Naive thymus-derived CD8-positive, alpha-beta T cell (primary cell): ENCODE measurements at places on chromosomes 6 and 20. TPM values are rescaled to one million over a fixed set of nuclear protein-coding genes. Genes with fewer than 3 reads are reported as not detected.
A peak's percentile ranks its signal among the peaks of the same experiment; 100 is the strongest.

GRCh38 chr6:15504581-15505350 lies 158.1 kb downstream of the DTNBP1 start:
- no peak for DNase-seq

DNA sequence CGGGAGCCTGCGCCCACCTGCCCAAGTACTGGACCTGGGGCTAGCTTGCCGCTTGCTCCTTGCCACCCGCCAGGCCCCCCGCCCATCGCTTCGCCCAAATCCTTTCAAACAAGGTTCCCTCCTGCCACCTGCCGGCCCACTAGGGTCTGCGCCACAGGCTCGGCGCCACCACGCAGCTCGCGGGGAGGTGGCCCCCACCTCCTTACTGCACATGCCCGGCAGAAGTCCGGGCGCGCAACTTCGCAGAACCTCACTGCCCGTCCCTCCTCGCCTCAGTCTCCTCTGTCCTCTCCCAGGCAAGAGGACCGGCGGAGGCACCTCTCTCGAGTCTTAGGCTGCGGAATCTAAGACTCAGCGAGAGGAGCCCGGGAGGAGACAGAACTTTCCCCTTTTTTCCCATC lies 11.2 kb downstream of the GNAS-AS1 start:
- peak; percentile 43 for DNase-seq

The ACSS1 gene
- total RNA-seq = 57.8 TPM

DNA sequence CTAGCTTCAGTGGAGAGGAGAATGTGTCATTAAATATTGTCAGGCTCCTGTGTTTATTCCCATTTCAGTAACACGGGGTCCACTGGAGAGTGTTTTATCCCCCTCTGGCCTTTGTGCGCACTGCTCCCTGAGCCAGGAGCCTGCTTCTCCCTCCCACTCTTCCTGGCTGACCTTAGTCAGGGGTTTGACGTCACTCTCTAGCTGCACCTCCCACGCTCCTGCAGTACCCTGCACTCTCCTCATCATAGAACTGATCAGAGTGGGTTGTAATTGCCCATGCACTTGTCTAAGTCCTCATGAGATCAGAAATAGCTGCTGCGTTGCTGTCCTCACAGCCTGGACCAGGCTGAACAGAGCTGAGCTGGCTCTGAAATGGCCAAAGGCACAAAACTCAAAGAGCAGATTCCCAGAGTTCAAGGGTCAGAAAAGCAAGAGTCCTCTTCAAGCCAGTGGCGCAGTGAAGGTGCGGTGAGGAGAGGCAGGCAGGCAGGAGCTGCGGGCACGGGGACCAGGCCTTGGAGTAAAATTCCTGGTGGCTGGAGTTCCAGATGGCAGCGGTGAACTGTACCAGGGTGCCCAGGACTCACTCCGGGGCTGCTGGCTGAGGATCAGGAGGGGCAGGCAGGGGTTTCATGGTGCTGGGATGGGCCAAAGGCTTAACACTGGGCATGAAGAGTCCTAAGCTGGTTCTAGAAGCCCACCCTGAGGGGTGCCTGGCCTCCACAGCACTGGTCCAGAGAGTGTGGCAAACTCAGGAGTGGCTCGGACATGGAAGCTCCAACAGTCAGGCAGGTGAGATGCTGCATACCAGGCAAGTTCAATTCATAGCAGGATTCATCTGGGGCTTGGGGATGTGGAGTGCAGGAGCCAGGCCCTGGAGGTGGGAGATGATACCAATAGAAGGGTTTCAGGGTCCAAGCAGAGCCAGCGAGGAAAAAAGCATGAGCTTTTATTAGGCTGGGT lies 170.9 kb downstream of the SCP2D1 start:
- no peak for DNase-seq

The C6orf118 gene
- total RNA-seq = not detected

The KCNQ2 gene
- 0.30 TPM for total RNA-seq

- DNase-seq = no peak
These were observed 1173.9 kb upstream of the CITED2 start for GRCh38 chr6:140548366-140548765.

The IL17A gene
- total RNA-seq = not detected

DNA sequence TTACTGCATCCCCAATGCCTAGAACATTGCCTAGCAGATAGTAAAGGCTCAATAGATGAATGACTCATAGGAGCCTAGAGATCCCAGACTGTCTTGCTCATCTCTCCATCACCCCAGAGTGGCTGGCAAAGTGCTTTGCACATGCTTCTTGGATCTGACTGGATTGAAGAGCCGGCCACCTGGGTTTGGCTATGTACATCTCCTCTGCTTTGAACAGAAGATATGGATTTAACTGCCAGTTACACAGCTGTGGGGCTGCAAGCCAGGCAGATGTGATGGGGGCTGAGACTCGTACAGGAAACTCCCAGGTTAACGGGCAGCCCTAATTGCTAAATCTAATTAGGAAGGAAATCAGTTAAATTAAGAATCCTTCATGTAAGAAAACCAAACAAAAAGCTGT lies 28.6 kb downstream of the MYLIP start:
- no peak for DNase-seq

GRCh38 chr6:86215323-86215722 lies 572.6 kb upstream of the SYNCRIP start:
- no peak for DNase-seq

The SS18L1 gene
- 23.6 TPM for total RNA-seq
